ENCODE measurements at places on chromosomes 7 and 10.

GRCh38 chr10:60513281-60513680 lies 123.6 kb upstream of the ANK3 start:
- DNase-seq: no peak

GRCh38 chr10:52755297-52756062 lies 17.1 kb downstream of the MBL2 start:
- no peak for DNase-seq

- DNase-seq: no peak
Observed at GRCh38 chr7:75531359-75531821, 39.3 kb downstream of the SPDYE5 start.

DNA sequence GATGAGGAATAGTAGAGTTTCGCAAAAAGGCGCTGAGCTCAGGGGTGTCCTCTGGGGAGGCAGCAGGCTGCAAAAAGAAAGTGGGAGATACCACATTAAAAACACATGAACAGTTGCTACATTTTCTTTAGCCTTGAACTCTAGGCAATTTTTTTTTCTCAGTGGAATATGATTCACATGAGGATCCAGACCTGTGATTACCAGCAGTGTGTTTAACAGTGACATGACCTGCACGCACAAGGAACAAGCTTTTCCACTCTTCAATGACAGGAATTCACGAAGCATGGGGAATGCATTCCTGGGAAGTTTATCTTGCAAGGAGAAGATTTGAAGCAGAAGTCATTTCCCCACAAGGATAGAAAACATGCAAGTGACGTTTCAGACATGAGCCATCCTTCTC lies 161.6 kb downstream of the ITGA8 start:
- DNase-seq: no peak

DNA sequence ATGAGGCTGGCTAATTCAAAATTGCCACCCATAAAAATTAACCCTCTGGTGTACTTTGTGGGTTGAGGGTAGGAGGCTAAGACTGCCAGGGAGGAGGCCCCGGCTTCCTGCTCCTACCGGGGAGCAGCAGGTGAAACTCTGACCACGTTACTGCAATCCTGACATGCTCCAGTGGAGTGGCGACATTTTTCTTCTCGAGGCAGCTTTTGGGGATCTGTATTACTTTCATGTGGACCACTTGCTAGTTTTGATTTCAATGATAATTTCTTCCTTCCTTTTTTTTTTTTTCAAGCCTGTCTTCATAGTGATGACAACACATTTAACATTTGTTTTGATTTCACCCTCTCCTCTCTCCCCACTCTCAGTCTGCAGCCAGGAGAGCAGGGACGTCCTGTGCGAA lies 14.6 kb downstream of the GATA3 start:
- DNase-seq: no peak

DNA sequence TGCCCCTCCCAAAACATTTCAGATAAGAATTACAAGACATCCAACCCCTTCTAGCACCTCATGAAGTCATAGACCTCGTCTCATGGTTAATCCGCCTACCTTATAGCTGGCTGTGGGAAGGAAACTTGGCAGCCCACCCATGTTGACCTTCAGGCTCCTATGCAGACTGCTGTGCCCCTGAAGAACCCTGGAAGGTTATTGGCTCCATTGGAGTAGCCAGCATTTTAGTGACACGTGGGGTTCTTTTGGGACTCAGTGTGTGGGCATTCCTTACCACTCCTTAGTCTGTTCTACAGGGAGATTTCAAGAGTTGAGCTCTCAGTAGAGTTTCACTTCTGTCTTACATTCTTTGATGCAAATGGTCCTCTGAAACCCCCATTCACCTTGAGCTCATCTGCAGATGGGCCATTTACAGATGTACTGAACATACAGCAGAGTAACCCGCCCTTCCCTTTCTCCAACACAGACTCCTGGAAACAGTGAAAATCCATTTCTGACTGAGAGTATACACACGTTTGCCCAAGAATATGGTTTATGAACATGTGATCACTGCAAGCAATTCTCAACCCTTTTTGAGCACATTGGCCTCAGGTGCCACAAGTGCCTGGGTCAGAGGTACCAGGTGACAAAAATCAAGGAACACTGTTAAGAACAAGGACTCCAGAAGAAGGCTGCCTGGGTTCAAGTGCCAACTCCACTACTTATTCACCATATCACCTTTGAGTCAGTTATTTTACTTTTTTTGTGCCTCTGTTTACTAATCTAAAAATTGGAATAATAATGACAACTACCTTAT lies 54.0 kb upstream of the HECW1 start:
- no peak for DNase-seq

Data from T-helper 17 cell (primary cell).